ENCODE measurements at places on chromosomes 6 and 20.

- DNase-seq: no peak
Observed at GRCh38 chr20:53621482-53622246, 28.0 kb upstream of the ZNF217 start.

- DNase-seq: no peak
Observed at GRCh38 chr6:126447367-126447766, 107.5 kb downstream of the CENPW start.

DNA sequence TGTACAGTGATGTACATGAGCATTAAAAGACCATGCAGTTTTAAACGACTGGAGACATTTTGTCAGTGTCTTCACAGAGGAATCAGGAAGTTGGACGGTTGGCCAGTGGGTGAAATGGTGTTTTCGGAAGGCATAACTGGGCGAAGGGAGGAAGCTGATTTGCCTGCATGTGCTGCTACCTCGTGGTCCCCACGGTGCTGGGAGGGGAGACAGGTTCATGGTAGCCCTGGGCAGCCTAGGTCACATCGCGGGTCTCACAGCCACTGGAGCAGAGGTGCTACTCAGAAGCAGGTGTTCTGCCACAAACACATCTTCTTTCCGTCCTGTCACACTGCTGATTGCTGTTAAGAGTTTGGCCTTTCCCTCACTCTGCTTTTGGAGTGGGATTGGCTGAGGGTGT lies 35.2 kb downstream of the HIVEP1 start:
- no peak for DNase-seq

GRCh38 chr6:135449246-135449645 lies 48.3 kb downstream of the AHI1 start:
- no peak for DNase-seq

GRCh38 chr20:24675651-24676352 lies 206.4 kb downstream of the SYNDIG1 start:
- DNase-seq: no peak

- DNase-seq: no peak
Observed at GRCh38 chr6:142478117-142478516, 176.3 kb downstream of the ADGRG6 start.

DNA sequence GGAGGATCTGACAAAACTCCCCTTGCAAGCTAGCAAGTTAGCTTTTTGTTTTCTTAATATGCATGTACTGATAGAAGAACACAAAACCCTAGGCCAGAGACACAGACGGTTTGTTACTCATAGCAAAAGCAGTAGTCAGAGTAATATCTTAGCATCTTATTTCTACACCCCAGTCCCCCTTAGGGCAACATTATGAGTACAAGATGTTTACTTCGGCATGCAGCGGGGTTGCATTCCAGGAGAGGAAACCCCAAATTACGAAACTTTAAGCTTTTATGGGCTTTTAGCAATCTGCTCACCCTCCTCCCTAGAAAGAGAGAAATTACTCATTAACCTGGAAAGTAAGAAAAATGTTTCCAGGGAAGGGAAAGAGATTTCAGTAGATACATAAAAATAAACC lies 1286.9 kb downstream of the EPHA7 start:
- DNase-seq: no peak

- DNase-seq: no peak
Observed at GRCh38 chr6:148934539-148934938, 187.7 kb downstream of the UST start.

DNA sequence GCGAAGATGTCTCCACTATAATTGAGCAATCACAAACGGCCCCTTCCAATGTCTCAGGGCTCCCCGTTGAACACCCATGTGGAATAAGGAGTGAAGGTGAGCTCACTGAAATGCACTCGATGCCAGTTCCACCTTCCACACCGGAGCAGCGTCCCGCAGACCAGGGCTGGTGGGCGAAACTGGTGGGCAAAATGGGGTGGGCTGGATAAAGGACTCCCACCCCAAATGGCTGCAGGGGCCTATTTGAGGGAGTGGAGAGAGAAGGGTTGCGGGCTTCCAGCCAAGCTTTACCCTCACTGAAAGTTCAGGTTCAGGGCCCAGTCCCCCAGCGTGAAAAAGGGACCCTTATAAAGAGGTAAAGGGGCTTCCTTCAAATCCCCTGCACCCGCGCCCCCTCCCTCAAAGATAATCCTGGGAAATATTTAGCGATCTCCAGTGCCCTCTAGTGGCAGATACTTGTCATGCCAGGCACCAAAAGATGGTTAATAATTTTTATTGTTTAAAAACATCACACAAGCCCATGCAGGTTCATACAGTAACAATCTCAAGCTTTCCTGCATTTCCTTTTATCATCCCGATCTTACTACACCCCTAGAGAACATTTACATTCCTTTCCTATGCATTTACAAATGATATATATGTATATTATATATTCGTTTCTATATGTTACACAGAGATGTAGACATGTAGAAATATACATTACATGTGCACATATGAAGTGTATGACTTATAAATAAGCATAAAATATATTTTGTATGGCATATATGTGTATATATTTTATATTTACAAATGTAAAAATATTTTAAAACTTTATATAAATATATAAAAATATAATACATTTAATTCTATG lies 58.2 kb upstream of the NKX2-2 start:
- DNase-seq: no peak

GRCh38 chr20:21368791-21369190 lies 28.5 kb downstream of the NKX2-4 start:
- DNase-seq: no peak

Data from stimulated activated CD8-positive, alpha-beta memory T cell treated with anti-CD3 and anti-CD28 coated beads, Interleukin-15, amount 100 ng/mL, for 48 hours (primary cell).